ENCODE measurements at places on chromosomes 5 and 9.

- no peak for DNase-seq
These were observed 3.0 kb upstream of the TUT7 start for GRCh38 chr9:86356871-86357866.

- no peak for DNase-seq
These were observed 51.7 kb upstream of the NR5A1 start for GRCh38 chr9:124558777-124559470.

DNA sequence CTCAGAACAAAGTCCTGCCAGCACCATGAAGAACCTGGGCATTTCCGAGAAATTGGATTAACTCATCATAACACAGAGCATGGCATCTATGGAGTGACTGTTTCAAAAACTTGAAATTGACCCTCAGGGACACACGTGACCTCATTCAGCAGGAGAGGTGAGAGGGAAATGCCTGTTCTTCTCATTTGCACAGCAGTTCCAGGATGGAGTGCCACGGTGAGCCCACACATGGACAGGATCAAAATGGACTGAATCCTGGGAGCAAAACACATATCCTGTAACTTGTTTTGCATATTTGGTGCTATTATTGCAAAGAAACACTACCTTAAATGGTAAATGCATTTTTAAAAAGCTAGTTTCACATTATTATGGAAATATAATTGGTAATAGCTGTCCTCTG is 256.1 kb upstream of the IRX2 start:
- peak; percentile 8 for DNase-seq

DNA sequence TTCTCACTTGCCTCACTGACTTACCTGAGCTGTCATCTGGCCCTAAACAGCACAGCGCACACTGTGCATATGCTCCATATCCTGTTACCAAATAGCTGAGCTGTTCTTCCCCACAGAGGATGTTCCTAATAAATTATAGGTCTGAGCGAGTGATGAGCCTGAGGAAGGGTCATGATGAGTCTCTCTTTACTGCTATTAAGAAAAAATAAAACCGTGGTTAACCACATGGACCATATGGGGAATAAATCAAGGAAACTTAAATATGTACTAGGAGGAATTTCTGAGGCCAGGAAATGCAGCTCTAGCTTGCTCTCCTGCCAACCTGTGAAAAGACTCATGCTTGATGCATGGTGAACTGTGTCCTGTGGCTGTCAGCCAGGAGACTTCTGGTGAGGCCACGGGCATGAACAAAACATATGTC is 424.8 kb upstream of the DMAC1 start:
- DNase-seq = no peak

DNA sequence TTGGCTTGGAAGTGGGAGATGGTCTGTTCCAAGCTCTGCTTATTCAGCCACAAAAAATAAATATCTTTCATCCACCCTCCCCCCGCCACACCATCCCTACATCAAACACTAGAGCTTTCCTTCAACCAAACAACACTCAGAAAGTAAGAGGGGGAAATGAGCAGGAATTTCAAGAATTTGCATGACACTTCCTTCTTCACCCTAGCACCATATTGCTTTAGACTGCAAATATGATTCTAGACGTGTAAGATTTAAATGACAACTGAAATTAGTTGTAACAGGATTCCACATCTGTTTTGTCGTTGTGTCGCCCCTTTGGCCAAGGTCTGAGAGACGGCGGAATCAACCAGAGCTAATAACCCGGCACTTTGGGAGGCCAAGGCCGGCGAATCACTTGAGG is 88.5 kb downstream of the NDFIP1 start:
- DNase-seq = no peak

DNA sequence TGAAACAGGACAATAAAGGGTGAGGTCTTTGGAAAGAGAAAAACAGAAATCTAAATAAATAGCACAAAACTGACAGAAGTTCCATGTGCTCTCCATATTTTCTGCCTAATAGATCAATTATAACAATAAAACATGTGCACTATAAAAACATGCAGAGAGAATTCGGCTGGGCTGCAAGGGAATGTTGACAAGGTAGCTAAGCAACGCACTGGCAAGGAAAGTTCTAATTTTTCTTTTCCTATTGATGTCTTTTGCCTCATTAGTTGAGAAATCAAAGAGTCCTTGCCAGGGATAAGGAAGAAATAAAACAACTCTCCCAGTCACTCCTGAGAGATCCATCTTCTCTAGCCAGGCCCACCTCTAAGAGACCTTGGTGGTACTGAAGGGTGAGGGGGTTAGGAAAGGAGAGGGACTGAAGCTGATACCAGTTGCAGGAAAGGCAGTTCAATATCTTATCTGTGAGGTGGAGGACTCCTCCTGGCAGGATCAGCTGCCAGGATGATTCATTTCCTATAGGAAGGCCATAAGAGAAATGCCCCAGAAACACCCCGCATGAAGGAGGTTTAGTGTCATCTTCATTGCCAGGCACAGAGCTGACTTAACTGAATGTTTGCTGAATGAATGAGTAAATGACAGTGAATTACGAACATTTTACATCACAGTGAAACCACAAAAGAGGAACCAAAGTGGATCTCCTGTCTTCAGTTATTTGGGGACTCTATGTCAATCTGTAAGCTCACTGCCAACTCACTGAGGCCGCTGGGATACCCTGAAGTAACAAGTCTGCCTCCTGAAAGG is 63.7 kb upstream of the IFNK start:
- no peak for DNase-seq

DNA sequence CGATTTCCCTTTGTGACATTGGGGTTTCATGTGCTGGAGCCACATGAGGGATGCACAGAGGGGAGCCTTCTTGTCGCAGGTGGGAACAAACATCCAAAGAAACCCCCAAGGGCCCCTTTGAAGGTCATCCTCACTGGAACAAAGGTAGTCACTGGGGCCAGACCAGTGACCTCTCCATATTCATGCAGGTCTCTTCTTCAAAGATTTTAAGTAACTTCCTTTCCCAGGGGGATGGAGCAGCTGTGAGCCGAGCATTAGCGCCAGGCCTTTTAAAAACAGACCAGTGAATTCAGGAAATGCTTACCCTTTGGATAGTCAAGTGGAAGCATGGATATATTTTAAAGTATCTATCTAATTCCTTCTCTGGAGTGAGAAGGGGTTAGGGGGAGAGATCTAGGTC is 33.0 kb downstream of the DAPK1 start:
- DNase-seq = no peak

DNA sequence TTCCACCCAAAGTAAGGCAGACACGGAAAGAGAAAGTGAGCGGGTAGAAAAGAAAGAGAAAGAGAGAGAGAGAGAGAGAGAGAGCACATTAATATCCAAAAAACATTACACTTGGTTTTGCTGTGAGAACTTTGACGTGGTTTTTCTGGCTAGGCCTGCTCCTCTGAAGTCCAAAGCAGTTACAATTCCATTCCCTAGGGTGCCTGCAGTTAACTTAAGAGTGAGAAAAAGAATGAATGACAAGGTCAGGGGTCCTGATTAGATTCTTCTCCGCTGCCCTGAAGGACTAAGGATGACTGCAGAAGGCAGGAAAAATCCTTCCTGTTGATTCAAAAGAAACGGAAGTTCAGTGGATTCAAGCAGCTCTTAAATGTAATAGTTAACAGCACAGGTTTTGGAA is 589.8 kb downstream of the PRELID2 start:
- no peak for DNase-seq

DNA sequence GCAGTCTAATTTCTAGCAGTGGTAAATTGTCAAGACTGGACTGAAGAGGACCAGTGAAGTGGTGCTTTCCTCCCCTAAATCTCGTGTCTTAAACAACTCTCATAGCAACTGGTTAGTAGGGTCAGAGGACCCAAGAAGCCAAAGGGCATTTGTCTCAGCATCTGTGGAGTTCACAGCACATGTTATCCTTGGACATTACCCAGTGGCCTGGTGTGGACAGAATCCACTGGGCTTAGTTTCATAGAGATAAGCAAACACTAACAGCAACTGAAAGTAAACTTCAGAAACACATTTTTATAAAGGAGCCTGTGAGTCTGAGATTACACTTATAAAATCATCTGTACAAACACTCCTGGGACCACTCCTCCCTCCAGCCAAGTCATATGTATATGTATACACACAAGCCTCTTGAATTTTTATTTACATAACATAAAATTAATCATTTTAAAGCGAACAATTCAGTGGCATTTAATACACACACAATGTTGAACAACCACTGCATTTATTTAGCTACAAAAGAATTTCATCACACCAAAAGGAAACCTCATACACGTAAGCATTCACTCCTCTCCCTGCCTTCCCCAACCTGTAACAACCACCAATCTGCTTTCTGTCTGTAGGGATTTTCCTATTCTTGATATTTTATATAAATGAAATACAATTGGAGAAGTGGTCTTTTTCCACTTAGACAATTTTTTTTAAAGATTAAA is 457.8 kb downstream of the RASEF start:
- DNase-seq = no peak

DNA sequence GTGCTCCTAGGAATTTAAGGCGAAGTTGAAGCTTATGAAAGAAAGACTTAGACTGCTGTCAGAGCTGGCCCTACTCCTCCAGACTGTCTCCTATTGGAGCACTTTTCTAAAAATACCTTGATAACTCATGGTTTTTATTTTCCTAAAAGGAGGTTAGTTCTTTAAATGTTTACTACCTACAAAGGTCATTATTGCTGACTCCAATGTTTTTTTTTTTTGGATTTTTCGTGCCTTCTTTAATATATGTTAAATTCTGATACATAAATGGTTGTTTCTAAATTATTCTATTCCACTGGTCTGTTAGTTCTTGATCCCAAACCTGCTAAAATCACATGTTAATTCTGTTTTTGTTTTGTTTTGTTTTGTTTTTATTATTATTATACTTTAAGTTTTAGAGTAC is 227.6 kb upstream of the FTMT start:
- no peak for DNase-seq

- no peak for DNase-seq
These were observed 50.7 kb upstream of the GRHPR start for GRCh38 chr9:37371565-37372464.

DNA sequence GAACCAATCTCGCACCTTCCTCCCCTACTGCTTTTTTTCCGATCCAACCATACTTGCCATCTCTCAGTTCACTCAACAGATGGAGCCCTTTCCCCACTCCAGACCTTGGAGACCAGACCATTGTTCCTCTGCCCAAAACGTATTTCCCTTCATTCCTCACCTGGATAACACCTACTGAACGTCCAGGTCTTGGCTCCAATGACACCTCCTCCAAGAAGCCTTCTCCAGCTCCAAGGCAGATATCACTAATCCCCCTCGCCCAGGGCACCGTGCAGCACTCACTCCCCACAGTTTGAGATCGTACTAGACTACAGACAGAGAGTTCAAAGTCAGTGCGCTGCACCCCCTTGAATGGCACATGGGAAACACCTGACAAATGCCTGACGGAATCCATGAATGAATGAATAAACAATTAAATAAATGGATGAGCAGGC is 47.1 kb upstream of the AKNA start:
- DNase-seq = no peak

GRCh38 chr9:122332644-122333043 is 38.2 kb upstream of the PTGS1 start:
- no peak for DNase-seq

DNA sequence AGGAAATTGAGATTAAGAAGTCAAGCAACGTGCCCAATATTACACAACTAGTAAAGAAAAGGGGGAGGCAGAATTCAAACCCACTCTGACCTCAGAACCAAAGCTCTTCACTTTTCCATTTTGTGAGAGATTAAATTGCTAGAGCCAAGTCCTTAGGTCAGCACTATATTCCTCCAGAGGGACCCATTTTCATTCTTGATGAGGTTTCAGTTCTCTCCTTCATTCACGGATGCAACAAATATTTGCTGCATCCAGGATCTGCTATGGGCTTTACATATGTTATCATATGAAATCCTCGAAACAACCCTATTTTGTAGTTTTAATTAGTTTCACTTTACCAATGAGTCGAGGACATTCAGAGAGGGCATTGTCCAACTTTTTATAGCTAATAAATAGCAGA is 239.2 kb downstream of the EFNA5 start:
- DNase-seq = no peak

DNA sequence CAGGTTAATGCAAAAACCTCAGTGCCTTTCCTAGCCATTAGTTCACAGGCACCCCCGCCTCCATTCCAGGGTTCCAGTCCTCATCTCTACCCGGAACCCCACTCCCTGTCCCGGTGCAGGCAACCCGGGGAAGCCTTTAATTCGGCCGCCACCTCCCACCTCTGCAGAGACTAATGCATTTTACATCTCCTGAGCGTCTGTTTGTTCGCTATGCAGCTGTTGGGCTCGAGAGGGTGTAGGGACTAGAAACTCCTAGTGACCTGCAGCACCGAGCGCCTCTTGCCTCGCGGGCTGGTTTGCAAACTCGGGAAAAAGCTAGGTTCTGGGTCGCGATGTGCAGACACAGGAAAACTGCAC is 3.6 kb downstream of the GDNF start:
- no peak for DNase-seq

- DNase-seq = no peak
These were observed 12.8 kb downstream of the FAM81B start for GRCh38 chr5:95403996-95404395.

- DNase-seq = no peak
These were observed 94.5 kb downstream of the F2RL2 start for GRCh38 chr5:76528547-76529331.

DNA sequence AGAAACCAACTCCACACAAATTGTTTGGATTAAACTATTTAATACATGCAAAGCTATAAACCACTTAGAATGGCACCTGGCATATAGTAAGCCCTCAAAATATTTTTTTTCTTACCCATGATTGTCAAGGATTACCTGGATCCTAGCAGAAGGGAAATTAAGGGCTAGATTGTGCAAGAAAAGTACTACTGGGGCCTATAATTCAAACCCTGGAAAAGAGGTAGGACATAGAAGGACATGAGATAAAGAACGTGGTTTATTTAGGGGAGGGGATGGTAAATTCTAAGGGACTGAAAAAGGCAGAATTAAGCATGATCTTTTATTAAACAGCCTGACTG is 14.9 kb upstream of the ARL15 start:
- DNase-seq = no peak

- no peak for DNase-seq
These were observed 120.6 kb downstream of the TTLL11 start for GRCh38 chr9:121972501-121972981.

GRCh38 chr9:121273064-121273775 is 5.3 kb downstream of the GSN start:
- no peak for DNase-seq

GRCh38 chr9:116504893-116505480 is 182.1 kb upstream of the TRIM32 start:
- no peak for DNase-seq

DNA sequence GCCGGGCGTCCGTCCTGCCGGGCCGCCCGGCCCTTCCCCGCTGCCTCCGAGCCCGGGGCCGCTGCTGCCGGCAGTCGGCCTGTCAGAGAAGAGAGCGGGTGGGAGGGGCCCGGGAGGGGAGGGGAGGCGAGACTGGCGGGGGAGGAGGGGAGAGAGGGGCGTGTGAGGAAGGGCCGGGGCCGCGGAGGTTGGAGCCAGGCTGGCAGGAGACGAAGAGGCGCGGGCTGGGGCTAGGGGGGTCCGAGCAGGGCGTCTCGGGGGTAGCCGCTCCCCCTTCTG is 570 bp downstream of the CREBRF start:
- no peak for DNase-seq

- DNase-seq = no peak
These were observed 132.8 kb upstream of the RUSC2 start for GRCh38 chr9:35357116-35357515.
